ENCODE measurements at places on chromosomes 5 and 9.
A peak's percentile ranks its signal among the peaks of the same experiment; 100 is the strongest.

GRCh38 chr9:115109486-115109885 lies 8.5 kb downstream of the TNC start:
- no peak for DNase-seq

GRCh38 chr9:18585996-18586395 lies 112.0 kb downstream of the ADAMTSL1 start:
- no peak for DNase-seq

DNA sequence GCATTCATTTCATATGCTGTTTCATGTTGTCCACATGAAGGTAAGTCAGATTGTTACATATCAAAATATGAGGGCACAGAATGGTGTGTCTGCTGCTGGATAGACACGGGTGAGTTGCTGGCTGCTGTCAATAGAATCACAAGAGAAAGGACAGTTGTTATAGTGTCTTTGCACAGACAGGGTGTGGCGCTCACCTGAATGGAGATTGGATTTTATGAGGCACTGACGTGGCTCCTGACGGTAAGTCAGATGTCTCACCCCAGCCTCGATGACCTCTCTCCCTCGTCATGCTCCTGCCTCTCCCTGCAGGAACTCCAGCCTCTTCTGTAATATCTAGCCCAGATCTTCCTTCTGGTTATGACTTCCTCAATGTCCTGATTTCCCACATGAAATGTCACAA lies 75.4 kb upstream of the SELENOP start:
- no peak for DNase-seq

DNA sequence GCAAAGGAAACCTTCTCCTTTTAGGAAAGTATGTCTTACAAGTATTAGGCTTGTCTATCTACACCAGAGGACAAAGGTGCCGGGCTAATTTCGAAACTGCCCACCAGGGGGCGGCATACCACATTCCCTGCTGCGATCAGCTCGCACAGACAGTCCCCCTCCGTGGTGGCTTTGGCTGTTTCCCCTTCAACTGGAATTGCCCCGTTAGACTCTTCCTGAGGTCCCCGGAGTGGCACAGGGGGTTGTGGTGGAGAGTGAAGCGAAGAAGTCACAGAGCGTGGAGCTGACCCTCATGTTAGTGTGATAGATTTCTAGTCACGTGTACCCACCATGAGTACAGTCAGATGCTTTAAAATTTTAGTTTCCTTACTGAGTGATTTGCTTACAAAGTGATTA lies 17.5 kb downstream of the PTTG1 start:
- DNase-seq = peak; percentile 93

- DNase-seq = no peak
Measured at GRCh38 chr5:79481574-79481973, 32.4 kb downstream of the HOMER1 start.

GRCh38 chr5:2102819-2103776 lies 220.4 kb upstream of the IRX4 start:
- no peak for DNase-seq

GRCh38 chr9:87831159-87831558 lies 51.5 kb upstream of the SPATA31E1 start:
- no peak for DNase-seq

DNA sequence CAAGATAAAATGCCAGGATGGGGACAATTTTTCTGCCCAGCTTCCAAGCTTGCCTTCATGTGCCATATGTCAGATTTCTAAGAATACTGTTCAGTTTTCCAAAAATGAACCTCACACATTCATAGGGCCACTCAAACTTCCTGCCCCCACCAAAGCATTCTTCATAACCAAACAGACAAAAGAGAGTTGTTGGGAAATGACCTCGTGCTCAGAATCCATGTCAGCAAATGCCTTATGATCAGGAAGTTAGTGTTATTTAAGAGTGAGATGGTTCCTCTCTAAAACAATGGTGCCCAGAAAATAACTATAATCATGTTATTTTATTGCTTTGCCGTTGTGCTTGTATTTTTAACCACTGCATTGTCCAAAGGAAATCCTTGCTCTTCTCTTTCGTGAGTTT lies 208.2 kb downstream of the ZNF608 start:
- no peak for DNase-seq

DNA sequence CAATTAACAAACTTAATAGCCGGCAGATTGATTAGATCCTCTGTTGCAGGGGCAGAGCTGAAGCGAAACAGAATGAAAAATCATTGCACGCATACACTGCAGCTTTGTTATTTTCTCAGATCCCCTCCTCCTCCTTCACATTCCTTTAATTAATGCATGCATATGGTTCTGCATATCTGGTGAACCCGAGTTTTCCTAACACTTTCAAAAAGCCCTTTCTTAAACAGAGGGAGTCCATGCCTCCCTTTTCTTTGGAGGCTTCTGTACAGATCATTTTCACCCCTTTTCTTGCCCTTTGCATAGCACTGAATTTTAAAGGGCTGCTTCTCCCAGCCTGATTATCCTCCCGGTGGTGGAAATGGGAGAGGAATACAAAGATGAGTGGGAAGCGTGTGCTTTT lies 136.6 kb upstream of the TBCA start:
- DNase-seq = no peak

- no peak for DNase-seq
Measured at GRCh38 chr5:16595881-16596580, 20.8 kb downstream of the RETREG1 start.

- DNase-seq = no peak
Measured at GRCh38 chr9:77575785-77576184, 72.3 kb downstream of the GNA14 start.

DNA sequence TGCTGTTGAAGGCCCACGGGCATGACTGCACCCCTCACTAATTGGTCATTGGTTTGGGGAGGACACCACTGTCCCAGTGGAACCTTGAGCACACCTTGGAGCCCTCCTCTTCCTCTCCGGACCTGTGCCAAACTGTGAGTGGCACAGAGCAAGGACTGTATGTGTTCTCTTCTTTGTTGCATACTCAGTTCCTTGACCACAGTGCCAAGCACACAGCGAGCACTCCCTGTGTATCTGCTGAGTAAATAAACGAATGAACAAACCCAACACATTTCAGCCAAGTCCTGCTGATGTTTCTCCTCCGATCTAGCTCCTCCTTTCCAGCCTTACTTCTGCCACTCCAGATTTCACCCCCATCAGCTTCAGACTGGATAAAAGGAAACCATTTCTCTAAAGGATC lies 2.7 kb upstream of the TRIM52 start:
- DNase-seq = no peak

GRCh38 chr5:40033411-40033810 lies 608.6 kb upstream of the DAB2 start:
- no peak for DNase-seq

GRCh38 chr5:102040326-102040725 lies 255.8 kb downstream of the SLCO4C1 start:
- DNase-seq = no peak

DNA sequence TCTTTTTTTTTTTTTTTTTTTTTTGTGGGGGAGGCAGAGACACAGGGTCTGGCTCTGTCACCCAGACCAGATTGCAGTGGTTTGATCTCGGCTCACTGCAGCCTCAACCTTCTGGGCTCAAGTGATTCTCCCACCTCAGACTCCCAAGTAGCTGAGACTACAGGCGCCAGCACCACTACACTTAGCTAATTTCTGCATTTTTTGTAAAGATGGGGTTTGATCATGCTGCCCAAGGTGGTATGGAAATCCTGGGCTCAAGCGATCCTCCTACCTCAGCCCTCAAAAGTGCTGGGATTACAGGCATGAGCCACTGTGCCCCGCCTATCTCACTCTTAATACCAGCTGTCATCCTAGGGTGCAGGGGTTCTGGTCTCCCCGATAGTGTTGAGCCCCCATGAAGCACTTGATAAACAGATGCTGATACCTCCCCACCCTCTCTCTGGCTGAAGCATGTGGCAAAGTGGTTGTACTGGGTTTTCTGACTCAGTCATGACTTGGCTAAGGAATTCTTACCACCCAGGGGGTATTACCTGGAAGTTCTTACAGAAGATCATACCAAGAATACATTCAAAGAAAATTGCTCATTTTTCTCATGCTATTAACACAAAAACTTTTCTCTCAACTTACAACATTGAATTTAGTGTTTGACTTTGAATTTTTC lies 110.2 kb upstream of the DAPK1 start:
- DNase-seq = no peak

- no peak for DNase-seq
Measured at GRCh38 chr9:105385381-105385985, 62.4 kb upstream of the FSD1L start.

- DNase-seq = peak; percentile 31
Measured at GRCh38 chr5:82347201-82347865, 69.2 kb upstream of the RPS23 start.

GRCh38 chr5:402615-403359 lies 40.2 kb upstream of the EXOC3 start:
- no peak for DNase-seq

GRCh38 chr9:91193087-91193657 lies 168.5 kb downstream of the AUH start:
- peak; percentile 59 for DNase-seq

Data from glutamatergic neuron (in vitro differentiated cells).